ENCODE measurements at places on chromosomes 6 and 20.

DNA sequence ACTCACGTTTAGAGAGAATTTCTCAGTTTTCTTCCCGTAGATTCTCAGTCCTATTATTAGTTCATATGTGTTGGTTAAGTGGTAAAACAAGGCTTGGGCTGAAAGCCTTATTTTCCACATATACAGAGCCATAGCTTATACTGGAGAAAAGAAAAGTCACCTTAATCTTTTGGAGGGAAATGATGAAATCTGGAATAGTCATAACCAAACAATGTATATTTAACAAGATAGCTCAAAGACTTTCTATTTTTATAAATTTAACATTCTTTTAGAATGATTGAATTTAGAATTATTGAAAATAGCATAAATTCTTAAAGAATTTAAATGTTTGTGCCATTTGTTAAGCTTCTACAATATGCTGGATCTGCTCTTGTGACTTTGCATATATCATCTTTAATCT, 85.8 kb downstream of the CDKAL1 start:
- DNase-seq = no peak

DNA sequence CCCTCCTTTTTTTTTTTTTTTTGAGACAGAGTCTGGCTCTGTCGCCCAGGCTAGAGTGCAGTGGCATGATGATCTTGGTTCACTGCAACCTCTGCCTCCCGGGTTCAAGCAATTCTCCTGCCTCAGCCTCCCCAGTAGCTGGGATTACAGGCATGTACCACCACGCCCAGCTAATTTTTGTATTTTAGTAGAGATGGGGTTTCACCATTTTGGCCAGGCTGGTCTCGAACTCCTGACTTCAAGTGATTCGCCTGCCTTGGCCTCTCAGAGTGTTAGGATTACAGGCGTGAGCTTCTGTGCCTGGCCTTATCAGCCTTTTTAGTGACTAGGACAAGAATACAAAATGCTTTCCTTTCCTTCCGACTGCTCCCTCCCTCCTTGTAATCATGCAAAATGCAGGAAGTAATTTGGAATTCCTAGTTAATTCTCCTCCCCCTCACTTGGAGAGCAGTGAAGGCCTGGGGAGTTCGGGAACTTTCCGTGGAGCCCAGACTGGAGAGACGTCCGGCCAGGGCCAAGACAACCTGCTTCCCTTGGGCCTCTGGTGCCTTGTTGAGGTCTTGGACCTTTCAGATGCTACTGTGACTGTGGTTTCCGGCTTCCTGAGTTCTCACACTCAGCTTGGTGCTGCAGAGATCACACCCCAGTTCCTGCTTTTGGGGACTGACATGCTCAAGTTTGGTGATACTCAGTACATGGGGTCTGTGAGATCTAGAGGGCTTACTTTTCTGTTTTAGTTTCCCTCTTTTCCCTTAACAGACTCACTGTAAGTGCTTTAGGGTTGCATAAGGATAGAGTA, 3.9 kb upstream of the PHF20 start:
- no peak for DNase-seq

DNA sequence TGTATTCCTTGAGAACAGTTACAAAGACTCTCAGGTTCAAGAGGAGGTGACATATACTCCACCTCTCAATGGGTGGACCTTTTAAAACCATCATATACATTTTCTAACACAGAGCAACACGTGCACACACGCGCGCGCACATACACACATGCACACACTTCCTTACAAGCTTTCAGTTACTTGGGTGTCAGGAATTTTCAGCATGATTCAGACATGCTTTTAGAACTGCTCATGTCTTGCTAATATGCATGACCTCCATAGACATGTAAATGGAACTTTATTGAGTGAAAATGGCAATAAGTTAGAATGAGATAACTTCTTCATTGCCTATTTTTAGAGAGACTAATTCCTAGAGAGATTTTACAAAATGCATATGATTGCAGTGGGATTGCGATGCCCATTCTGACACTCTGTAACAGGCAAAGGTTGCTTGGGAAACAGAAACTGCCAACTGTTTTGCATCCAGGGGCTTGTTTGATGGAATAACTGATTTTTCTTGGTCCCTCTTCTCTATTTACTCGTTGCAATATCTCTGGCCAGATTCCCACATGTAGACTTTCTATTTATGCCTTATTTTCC, 531.4 kb upstream of the RNF217 start:
- DNase-seq = no peak

DNA sequence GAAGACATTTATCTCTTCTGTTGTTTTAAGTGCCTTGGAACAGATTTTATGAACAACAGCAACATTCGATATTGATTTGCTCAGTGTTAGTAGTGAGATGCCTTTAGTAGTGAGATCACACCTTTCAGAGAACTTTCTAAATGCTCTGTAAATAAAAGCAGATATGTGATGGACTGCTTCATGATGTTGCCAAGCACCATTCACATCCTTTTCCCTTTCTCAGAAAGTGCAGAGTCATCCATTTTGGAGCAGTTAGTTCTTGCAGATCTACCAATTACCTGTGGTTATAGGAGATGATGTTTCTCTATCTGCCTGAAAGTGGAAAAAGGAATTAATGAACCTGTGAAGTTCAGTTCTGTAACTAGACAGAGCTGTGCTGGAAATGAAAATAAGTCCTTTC, 27.0 kb downstream of the CBFA2T2 start:
- no peak for DNase-seq

DNA sequence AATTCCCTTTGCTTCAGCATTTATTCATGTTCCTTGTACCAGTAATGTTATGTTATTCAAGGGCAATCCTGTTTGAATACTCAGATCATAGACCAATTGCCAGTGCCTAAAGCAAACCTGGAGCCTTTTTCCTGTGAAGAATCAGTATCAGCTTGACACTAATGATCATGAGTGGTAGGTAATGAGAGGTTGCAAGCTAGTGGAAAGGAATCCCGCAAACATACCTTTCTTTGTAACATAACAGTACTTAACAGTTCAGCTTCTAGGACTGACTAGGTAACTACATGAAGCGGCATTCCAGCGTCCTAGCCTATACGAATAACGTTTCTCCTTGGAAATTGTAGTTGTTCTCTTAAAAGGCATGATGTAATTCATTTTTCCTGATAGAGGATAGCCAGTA, 253.7 kb downstream of the TMEM242 start:
- DNase-seq = no peak

GRCh38 chr6:44558832-44559251, 171.3 kb downstream of the CDC5L start:
- DNase-seq = no peak

GRCh38 chr6:108068618-108069017, 5.9 kb downstream of the OSTM1 start:
- DNase-seq = no peak

- no peak for DNase-seq
These were observed 47.6 kb downstream of the EZR start for GRCh38 chr6:158771399-158772152.

- DNase-seq = no peak
These were observed 17.7 kb downstream of the CST8 start for GRCh38 chr20:23508449-23509229.

DNA sequence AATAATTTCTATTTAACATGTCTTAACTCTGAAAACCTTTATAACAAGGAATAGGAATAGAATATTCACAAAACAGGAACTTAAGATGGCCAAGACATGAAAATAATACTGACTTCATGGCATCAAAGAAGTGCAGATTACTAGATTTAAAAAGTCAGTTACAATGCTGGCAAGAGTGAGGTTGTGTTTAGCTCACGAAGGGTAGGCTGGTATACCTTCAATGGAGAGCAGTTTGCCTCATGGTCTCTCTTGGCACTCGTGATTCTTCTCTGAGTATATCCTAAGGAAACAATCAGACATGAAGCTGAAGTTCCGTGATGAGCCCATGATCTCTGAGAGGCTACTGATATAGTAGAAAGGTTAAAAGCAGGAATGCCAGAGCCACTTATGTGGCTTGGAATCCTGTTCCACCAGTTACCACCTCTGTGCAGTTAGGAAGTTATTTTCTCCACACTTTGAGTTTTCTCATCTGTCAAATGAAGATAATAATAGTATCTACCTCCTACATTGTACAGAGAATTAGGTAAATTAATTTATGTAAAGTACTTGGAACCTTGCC, 7.2 kb downstream of the NCOA7 start:
- DNase-seq = no peak

- DNase-seq = no peak
These were observed 266.0 kb downstream of the PAX1 start for GRCh38 chr20:21971436-21971835.

DNA sequence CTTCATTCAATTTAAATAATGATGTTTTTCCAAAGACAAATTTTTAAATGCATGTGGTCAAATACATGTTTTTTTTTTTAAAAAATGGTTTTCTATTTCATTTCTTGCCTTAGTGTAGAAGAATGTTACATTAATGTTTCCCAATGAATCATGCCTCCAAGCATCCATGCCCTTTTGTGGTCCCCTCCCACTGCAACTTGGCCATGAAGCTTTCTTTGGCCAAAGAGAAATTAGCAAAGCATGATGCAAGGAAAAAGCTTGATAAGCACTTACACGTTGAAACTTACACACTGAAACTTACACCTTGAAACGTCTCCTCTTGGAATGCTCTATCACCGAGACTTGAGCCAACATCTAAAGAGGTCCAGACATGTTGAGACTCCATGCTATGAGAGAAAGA, 93.0 kb upstream of the ELOVL5 start:
- DNase-seq = no peak

- DNase-seq = no peak
These were observed 61.1 kb downstream of the TBC1D7 start for GRCh38 chr6:13267142-13267651.

- no peak for DNase-seq
These were observed 43.6 kb downstream of the KIAA1755 start for GRCh38 chr20:38216746-38217595.
